Kidney glomerular epithelial cell (primary cell): ENCODE measurements at places on chromosomes 11 and 22.

- no peak for DNase-seq
These were observed 37.6 kb downstream of the LIF start for GRCh38 chr22:30208631-30209603.

- no peak for DNase-seq
These were observed 171.2 kb upstream of the ZBED5 start for GRCh38 chr11:11029027-11029426.

DNA sequence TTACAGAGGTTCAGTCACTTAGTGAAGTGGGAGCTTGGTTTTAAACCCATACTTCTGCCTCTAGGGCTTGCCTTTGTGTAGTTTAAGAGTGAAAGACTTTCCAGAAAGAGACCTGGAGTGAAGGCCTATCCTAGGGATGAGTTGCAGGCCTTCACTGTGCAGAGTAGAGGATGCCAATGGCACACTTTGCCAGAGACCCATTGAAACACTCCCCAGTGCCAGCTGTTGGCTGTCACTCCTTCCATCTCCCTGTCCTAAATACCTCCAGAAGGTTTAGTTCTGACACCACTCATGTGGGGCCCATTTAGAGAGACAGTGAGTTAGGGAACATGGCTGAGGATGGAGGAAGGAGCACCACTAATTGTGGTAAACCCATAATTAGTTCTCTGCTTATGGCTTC, 31.5 kb downstream of the NAV2 start:
- DNase-seq, result no peak

DNA sequence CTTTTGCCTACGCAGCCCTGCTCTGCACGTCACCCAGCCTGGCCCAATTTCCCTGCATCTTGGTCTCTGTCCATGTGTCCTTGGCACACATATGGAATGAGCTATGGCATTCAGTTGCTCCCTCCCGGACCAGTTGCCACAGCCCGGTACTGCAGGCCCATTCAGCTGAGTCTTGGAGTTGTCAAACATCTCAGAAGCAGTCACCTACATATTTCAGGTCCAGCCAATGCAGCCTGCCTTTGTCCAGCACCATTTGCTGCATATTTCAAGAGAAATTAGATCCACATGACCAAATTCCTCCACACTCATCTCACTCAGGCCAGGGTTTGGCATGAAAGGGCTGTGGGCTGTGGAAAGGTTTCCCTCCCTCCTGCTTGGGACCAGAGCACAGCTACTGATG, 76.8 kb downstream of the MN1 start:
- DNase-seq, result no peak

GRCh38 chr11:64235437-64236161, 1.2 kb downstream of the VEGFB start:
- DNase-seq, result no peak
